ENCODE measurements at places on chromosomes 11 and 22.

- peak; percentile 80 for DNase-seq
Measured at GRCh38 chr22:19448739-19449421, 1.4 kb upstream of the C22orf39 start.

- no peak for DNase-seq
Measured at GRCh38 chr11:69326622-69327219, 32.8 kb downstream of the MYEOV start.

DNA sequence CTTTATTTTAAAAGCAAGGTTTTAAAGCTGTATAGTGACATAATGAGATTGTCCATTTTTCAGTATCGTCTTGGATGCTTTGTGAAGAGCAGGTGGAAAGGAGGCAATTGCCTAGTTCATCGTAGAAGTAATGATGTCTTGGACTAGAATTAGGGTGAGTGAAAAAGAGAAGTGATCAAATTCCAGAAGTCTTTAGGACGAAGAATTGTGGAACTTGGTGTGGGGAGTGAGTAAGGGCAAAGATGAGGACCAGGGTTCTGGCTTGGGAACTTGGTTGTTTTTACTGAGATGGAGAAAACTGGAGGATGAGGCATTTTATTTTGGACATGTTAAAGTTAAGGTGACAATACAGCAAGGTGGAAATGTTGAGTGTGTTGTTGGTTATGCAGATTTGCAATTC is 1.2 kb downstream of the ILK start:
- DNase-seq: no peak

DNA sequence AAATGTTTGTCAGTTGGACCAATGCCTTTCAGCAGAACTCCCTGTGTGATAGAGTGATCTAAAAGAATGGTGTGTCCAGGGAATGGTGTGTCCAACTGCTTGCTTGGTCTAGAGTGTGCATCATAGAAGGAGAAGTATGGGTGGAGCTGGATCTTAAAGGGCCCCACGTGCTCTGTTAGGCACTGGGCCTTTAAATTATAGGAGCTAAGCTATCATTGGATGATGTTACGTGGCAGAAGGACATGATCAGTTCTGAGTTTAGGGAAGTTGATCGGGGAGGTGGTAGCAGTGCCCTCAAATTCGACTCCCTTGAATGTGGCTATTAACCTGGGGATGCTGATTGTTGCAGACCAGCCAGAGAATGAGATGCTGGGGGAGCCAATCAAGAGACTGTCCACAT is 16.4 kb downstream of the STX3 start:
- no peak for DNase-seq

DNA sequence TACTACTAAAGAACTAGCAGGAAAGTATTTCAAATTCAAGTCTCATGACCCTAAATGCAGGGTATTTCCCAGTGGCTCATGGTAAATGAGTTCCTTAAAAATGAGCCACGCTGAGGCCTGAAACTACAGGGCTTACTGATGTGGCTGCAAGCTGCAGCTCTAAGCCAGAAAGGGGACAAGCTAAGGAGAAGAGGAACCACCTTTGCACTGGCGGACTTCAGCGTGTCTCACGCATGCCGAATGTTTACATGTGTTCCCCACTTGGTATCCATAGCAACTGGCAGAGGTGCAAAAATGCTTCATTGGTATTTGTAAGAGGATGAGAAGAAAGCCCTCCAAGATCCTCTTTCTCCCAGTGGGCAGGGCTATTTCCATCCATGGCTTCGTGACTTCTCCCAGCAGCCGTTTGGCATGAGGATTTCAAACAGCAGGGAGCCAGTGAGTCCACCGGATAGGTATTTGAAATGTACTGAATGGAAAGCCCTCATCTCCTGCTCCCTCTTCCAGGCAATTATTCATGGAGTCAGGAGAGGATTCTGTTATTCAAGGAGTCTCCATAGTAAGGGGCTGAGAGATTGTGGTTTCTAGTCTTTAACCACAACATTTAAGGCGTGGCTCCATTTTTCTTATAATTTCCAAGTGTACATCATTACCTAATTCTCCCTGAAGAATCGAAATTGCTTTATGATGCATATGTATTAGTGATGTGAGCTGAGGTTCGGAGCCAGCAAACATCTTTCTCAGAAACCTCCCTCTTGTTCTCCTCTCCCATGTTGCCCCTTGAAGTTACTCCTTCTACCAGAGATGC is 55.3 kb upstream of the CD44 start:
- DNase-seq: peak; percentile 62

GRCh38 chr22:43110927-43111623 is 525 bp downstream of the BIK start:
- DNase-seq: peak; percentile 52

- DNase-seq: no peak
Measured at GRCh38 chr11:69429716-69430491, 51.6 kb upstream of the LINC01488 start.

DNA sequence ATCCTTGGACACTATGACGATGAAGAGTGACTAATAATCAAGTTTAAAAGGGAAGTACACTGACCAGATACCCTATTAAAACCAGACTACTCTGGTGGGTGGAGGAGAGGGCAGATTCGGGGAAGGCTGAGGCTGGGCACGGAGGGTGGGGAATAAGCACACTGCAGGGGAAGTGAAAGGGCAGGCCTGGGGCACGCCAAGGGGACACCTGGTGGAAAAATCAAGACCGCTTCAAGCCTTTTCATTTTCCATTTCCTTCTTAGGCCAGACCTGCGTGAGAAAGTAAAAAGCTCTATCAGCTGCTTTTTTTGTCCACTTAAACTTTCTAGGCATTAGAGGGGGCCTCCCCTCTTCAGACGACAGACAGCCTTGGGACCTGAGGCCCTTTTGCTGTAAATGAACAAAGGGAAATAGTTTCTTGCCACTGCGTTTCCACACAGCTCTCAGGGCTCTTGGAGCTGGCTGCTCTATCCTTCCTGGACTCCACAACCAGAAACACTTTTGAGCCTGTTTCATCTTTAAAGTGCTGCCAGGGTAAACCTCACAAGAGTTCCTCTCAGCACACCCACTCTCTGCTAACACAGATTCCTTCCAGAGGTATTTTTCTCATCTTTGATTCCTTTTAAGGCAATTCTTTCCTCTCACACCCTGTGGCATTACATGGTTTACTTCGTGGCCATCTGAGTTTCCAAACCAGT is 25.0 kb upstream of the SERPIND1 start:
- DNase-seq: no peak

GRCh38 chr11:111734101-111734953 is 31.9 kb downstream of the PPP2R1B start:
- DNase-seq: no peak

- DNase-seq: no peak
Measured at GRCh38 chr11:56066980-56067379, 26.1 kb upstream of the OR8I2 start.

- peak; percentile 2 for DNase-seq
Measured at GRCh38 chr11:102807921-102808320, 10.0 kb upstream of the MMP1 start.

DNA sequence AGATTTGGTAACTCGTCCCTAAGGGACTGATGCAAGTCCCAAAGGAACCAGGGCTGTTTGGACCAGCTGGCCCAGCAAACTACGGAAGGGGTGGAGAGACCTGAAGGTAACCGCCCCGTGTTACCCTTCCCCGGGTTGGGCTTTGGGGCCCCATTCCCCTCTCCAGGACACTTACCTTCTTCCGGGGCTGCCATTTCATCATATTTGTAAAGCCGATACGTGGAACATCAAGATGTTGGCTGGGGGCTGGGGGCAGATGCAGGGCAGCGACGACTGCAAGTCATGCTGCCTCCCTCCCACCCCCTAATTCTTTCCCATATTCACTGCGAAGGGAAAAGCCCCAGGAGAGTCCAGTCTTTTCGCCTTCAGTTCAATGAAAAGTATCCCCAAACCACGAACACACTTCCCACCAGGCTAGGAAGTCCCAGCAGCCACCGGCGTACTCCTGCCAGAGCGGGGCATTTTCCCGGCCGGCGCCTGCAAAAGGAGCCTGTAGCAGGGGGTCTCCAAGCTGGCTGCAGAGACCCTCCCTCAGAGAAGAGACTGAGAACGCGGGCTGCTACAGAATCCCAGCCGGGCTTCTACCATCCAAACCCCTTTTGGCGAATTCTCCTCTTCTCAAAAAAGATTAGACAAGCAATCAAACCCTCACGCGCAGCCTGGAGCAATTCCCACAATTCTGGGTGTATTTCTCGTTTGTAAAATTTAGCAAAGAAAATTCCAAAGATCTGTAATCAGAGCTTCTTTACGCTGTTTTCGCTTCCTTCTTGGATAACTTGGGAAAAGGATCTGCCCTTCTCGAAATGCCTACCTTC is 236.7 kb downstream of the TTC28 start:
- peak; percentile 31 for DNase-seq

DNA sequence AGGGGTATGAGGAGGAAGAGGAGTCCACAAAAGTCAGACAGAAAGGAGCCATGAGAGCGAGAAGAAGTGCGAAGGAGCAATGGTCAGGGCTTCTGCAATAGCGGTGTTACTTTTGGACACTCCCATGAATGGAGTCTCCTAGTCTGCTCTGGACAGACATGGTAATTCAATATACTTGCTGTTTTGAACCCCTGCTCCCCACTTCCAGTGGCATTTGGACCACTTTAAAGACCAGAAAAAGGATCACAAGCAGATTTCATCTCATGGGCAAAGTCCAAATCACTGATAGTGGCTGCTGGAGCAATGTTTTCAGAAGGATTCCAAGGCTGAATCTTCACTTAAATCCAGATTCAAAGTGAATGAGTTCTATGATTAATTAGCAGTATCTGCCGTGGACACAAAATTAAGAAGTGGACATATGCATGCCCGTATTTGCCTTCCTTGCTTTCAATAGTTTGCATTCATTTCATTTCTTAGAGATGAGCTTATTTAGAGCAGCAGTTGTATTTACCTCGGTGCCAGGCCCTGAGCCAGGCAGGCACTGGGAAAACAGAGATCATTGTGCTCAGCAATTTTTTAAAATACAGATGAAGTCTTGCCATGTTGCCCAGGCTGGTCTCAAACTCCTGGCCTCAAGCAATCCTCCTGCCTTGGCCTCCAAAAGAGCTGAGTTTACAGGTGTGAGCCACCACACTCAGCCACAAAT is 72.0 kb downstream of the SLC1A2 start:
- no peak for DNase-seq

DNA sequence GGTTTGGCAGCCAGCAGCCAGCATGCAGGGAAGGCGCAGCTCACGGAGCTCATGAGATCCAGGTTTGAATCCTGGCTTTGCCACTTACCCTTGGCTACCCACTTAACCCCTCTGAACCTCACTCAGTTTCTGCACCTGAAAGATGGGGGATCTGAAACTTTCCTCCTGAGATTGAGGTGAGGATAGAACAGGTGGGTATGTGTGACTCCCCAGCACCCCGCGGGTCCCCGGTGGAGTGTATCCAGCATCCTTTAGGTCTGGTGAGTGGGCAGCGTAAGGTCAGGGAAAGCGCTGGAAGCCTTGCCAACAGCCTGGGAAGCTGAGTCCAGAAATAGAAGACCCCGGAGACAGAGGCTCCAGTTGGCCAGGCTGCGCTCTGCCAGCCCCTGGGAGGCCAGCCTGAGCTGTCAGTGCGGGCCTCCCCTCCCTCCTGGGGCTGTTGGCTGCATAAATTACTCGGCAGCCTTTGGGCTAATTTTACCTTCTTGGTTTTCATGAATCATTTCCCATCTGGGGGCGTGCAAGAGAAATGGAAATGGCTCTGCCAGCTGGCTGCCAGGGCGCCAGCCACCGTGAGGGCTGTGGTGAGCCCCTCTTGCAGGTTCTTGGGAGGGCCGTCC is 17.6 kb downstream of the PRDM11 start:
- peak; percentile 39 for DNase-seq

DNA sequence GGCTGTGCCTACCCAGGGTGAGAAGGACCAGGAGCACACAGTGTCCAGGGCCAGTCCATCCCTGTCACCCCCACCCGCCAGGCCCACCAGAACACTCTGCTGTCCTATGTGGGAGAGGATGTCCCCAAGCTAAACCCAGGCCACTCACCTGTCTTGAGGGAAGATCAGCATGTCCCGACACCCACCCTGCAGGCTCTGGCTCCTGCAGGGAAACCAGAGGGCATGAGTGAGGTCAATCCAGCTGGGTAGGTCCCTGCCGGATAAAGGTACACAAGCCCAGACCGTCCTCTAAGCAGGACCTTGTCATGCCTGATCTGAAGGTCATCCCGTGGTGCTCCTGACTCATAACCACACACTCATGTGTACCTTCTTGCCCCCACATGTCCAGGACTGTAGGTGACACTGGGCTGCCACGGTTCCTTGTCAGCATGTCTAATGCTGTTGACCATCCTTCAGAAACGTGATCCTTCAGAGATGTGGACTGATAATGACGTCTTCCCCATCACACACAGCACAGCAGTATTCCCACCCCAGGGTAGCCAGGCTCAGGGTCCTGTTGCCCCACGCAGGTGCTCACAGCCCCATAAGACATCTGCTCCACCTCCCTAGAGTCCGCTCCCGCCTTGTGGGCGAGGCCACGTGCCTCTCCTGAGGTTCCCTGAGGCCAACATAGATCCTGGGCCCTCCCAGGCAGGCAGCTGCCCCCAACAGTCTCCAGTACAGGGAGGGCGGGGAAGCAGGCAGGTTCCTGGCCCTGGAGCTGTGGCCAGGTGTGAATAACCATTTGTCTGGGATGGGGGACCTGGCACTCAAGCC is 6.1 kb downstream of the ARVCF start:
- no peak for DNase-seq

DNA sequence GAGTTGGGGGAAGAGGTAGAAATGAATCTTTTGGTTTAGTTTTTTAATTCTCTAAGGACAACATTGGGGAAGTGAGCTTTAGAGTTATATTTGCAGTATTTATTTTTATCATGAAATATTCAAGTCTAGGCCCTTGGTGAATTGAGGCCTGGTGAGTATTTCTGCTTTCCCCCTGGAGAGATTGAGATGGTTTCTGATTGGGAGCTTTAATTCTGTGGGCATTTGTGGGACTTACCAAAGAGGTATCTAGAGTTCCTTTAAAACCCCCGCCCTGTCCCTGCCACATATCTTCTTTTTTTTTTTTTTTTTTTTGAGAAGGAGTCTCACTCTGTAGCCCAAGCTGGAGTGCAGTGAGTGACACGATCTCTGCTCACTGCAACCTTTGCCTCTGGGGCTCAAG is 9.6 kb downstream of the ACO2 start:
- no peak for DNase-seq

DNA sequence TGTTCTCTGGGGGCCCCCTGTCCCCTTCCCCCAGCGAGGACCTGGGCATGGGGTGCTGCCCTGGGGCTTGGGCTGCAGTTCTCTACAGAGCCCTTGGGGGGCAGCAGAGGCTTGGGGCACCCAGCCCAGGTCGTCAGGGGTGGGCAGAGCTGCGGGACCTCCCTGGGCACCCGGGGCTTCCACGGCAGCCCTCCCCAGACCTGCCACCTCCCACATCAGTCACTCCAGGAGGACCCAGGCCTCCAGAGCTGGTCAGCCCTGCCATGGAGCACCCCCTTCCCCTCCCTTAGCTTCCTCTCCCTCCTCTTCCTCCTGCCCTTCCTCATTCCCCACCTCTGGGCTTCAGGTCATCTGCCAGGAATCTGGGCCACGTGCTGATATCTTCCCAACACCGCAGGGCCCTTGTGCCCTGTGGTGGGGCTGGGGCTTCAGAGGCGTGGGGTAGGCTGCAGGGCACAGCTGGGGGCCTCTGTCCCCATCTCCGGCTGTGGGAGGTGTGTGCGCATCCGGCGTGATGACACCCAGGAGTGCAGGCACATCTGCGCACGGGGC is 5.8 kb downstream of the TSPAN4 start:
- DNase-seq: peak; percentile 81
